ENCODE measurements at places on chromosomes 7 and 10.

DNA sequence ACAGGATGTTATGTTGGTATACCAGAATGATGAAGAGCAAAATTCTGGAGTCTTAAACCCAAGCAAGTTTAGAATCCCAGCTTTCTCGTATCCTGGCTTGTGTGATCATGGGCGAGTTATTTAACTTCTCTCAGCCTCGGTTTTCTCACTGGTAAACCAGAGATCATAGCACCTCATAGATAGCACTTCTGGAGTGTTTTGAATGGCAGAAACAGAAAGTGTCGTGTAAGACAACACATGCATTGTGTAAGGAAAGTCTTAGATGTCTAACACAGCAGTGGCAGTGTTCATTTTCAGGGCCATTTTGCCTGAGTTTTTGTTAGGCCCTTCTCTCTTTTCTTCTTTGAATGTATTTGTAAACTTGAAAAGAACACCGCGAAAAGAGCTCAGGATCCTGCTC is 465.1 kb downstream of the AUTS2 start:
- DNase-seq = no peak

GRCh38 chr10:128540128-128540762 is 414.0 kb upstream of the MKI67 start:
- no peak for DNase-seq

GRCh38 chr10:71959526-71959925 is 4.7 kb upstream of the CHST3 start:
- no peak for DNase-seq

DNA sequence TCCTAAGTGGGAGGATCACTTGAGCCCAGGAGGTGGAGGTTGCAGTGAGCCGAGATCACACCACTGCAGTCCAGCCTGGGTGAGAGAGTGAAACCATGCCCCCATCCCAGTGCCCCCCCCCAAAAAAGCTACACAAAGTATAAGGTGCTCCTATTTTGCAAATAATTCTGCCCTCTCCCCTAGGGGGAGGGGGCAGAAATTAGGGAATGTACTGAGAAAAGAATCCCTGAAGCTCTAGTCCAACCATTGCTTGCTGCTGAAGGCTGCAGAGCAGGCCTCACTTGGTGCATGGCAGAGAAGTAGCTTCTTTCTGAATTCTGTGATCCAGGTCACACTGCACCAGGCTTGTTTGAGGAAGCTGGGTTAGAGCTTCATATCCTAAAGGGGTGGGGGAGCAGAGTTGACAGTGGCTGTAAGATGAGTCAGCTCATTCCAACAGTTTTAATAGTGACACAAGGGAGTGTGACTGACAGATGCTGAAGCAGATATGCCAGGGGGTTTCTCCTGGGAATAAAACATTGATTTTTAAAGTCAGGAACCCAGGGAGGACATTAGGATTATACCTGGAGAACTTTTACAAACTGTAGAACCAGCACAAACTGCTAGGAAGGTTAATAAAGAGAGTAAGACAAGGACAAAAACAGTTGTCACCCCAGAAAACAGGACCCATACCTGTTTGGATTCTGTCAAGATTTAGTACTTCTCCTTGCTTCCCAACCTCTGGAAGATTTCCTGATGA is 32.8 kb upstream of the STRIP2 start:
- DNase-seq = no peak

DNA sequence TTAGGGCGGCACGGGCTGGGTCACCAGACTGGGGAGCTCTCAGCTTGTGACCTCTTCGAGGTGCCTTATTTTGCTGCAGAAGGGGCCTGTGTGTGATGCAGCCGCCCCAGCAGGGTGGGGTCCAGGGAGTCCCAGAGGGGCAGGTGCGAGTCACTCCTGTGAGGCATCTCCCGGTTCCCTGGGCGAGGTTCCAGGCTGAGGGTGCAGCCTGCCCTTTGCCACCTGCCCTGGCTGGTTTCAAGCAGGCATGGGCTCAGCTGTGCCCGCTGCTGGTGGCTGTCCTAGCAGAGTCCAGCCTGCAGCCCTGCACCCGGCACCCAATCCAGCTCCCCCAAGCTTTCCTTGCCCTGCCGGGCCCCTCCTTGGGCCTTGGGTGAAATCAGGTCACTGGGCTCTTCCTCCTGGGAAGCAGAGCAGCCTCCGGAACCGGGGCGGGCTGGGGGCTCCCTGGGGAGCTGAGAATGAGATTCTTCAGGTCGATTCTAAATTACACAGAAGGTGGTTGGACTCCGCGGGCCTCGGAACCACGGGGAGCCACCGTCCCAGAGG is 64.8 kb downstream of the PWWP2B start:
- DNase-seq = no peak

All from NCI-H524 treated with DMSO at 0.1 percent for 48 hours (cell line).